ENCODE measurements at places on chromosomes 5 and 9.

DNA sequence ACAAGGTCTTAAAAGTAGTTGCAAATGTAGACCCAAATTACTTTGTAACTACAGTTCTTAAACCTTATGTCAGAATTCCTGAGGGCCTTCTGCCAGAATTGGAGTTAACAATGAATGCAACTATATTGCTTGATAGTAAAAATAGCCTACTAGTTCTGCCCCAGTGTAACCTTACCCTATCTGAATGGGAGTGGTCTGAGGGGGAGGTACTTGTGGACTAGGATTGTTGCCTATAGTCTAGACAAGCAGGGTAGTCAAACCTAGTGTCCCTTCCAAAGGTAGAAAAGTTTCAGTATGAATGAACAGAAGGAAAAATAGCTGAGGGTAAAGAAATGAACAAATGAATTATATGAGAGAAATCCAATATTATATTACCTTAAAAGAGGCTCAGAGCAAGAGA, 242.2 kb downstream of the PJA2 start:
- DNase-seq: no peak

- DNase-seq: peak; percentile 48
Observed at GRCh38 chr5:176810687-176811501, 535 bp downstream of the UNC5A start.

DNA sequence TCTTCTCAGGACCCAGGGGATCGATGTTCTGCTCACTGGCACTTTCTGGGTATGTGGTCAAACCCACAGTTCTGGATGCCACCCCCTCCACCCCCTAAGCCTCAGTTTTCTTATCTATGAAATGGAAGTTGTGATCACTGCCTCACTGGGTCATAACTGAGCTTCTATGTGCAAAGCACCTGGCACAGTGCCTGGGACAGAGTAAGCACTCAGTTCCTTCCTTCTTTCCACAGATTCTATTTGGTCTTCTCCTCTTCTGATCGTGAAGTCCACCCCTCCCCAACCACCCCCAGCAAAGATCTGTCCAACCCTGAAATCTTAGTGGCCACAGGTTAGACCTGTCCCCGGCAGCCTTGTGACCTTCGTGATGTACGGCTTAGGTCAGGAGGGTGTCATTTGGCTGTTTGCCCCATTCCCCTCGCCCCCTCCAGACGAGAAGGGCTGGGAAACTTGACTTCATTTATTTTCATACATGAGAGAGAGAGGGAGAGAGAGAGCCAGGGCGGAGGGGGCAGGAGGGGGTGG, 181.4 kb downstream of the FGF18 start:
- DNase-seq: no peak

GRCh38 chr9:116543731-116544400, 143.2 kb upstream of the TRIM32 start:
- no peak for DNase-seq

DNA sequence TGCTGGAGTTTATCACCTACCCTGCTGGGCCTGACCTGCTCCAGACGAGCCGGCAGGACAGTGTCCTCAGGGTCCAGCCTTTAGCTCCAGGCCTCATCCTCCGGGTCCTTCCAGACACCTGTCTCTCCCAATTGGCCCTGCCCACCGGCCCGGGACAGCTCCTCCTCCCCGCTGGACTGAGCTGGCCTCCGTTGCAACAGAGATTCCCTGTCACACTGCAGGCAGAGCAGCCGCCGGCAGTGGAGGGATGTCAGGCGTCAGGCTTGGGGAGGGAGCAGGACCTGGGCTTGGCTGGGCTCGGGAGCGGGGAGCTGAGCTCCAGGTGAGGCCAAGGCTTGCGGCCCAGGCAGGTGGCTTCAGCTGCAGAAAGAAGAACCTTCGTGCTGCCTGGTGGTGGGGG, 1.7 kb downstream of the KCNT1 start:
- DNase-seq: no peak

DNA sequence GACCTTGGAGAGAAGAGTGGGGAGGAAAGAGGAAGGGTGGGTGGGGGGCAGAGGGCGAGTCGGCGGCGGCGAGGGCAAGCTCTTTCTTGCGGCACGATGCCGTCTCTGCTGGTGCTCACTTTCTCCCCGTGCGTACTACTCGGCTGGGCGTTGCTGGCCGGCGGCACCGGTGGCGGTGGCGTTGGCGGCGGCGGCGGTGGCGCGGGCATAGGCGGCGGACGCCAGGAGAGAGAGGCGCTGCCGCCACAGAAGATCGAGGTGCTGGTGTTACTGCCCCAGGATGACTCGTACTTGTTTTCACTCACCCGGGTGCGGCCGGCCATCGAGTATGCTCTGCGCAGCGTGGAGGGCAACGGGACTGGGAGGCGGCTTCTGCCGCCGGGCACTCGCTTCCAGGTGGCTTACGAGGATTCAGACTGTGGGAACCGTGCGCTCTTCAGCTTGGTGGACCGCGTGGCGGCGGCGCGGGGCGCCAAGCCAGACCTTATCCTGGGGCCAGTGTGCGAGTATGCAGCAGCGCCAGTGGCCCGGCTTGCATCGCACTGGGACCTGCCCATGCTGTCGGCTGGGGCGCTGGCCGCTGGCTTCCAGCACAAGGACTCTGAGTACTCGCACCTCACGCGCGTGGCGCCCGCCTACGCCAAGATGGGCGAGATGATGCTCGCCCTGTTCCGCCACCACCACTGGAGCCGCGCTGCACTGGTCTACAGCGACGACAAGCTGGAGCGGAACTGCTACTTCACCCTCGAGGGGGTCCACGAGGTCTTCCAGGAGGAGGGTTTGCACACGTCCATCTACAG, 760 bp downstream of the NPR3 start:
- DNase-seq: no peak

DNA sequence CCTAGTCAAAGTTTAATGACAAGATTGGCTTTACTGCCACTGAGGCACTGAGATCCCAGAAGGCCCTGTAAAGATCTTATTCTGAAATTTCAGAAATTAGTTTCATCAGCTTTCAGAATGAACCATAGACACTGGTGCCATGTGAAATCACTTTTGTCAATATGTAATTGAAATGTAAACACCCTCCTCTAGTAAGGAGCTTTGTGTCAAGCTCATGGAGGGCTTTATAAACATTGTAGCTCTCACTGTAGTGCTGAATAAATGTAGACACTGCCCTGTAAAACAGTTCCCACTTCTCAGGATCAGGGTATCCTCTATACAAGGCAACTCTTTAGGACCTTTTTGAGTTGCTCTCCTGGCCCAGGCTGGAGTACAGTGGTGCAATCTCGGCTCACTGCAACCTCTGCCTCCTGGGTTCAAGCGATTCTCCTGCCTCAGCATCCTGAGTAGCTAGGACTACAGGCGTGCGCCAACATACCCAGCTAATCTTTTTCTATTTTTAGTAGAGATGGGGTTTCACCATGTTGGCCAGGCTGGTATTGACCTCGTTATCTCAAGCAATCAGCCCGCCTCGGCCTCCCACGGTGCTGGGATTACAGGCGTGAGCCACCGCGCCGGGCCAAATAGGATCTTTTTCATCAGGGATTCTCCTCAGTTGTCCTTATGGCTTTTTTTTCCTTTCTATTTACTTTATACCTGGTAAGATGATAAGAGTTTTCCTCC, 1823.9 kb upstream of the CDH9 start:
- DNase-seq: peak; percentile 20

DNA sequence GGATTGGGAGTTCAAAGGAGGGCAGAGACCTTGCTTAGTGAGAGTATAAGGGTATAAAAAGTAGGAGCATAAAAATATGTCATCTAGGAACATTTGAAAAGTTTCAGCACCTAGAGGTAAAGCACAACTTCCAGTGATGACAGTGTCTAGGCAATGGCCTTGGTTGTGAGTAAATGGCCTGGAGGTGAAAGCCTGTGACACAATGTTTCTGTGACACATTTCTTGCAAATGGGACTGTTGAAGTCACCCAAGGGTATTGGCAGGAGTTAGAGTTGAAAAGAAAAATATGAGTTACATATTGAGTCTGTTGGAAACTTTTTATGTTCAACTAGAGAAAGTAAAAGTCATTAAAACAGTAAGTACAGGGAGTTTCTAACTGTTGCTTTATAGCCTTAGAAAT, 14.8 kb downstream of the C5orf47 start:
- no peak for DNase-seq

DNA sequence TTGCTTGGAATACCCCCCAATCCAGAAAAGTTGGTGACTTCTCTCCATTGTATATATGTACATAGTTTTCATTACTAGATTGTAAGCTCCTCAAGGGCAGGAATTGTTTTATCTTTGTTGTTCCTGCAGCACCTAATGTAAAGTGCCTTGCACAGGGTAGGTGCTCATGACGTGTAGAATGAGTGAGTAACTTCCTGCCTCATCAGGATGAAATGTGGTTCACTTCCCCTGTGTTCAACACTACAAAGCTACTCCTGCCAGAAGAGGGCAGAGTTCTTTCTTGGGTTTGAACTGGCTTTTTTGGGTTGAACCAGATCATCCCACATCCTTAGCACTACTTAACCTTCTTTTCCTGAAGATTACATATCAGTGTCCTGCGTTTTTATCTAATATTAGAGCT, 23.9 kb downstream of the GTF3C4 start:
- no peak for DNase-seq

DNA sequence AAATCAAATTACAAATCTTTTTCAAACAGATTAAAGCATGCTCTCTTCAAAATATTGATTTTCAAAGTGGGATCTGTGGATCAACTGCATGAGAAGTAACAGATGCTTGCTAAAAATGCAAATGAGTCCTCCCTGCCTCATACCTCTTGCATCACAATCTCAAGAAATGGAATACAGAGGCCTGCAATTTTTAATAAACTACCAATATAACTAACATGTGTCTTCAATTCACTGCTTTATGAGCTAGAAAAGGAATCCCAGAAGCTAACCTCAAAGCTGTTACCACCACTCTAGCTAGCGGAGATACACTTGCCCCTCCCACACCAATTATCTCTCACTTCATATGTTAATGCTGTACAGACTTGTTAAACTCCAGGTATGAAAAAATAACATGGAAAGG, 9.6 kb downstream of the OR13C5 start:
- no peak for DNase-seq

DNA sequence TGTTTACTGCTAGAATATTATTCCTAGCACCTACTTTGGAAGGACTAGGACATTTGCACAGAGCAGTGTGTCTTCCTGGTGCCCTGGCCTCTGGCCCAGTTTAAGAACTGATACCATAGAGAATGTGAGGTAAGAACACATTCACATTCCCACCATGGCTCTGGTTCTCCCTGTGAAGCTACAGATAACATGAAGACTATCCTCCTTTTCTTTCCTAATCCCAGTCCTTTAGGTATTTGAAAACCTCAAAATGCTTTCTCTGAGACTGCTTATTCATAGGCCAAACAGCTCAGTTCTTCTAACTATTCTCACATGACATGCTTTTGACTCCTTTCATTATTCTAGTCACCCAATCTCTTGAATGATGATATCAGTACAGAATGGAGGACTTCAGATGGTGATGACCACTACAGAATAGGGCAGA, 11.9 kb downstream of the FAM219A start:
- no peak for DNase-seq

DNA sequence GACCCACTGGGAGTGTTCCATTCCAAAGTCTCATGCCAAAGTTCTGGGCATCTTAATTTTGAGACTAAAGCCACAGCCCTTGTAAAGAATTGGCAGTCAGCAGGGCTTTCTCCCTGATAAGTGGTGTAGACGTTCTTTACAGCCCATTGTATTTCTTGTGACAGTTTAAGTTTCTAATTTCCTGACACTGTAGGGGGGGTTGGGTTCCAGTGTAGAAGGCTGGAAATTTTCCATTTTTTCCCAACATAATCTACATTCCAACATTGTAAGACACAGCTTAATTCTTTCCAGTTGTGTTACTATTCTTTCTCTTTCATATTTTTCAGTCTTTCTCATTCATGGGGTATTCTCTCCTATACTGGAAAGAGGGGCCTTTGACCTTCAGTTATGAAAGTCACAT, 121.1 kb downstream of the FBXL7 start:
- no peak for DNase-seq

- DNase-seq: no peak
Observed at GRCh38 chr9:93492327-93492726, 38.9 kb upstream of the FAM120AOS start.

DNA sequence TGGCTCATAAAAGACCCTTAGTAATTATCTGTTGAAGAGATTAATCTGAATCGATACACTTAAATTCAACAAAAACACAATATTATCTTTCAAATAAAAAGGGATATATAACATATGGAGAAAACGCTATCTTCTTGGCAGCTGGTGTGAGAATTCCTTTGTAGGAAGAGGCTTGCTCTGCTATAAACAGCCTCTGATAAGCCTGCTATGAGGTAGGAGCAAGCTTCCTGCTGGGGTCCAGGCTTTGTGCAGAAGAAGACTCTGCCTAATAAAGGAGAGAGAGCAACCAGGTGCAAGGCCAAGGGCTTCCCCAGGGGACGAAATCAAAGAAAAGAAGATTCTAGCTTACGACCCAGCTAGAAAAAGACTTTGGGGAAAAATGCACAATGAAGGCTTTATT, 43.3 kb upstream of the SSBP2 start:
- DNase-seq: no peak

DNA sequence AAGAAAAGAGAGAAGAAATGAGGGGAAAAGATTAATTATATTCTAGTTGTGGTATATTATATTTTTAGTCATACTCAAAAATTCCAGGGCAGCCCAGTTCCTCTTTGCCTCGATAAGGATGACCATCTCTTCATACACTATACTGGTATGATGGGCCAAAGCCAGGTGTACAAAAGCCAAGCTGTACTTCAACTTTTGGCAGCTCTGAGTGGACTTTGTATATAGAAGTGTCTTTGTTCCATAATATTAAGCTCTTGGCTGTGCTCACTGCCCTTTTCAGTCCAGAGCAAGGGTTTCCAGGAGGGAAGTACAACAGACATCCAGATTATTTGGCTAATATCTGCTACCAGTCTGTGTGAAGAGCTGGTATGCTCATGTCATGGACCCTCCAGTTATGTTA, 934.3 kb upstream of the CDH10 start:
- no peak for DNase-seq

GRCh38 chr5:41927604-41928003, 2.5 kb downstream of the FBXO4 start:
- no peak for DNase-seq

GRCh38 chr9:4167728-4168127, 132.1 kb downstream of the GLIS3 start:
- no peak for DNase-seq

DNA sequence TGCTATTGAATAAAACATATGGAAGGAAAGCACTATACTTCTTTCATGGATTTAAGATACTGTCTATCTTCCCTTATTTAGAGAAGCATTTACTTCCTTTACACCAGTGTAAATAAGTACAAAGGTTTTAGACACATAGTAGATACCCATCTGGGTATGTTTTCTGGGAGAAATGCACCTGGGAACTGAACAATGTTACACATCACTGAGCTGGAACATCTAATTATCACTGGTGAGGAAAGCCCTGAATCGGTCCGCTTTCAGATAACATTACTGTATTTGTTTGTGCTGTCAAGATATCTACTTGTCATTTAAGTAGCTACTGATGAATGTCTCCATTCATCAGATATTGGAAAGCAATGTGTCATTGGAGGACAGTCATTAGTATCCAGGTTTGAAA, 964.7 kb upstream of the PTPRD start:
- DNase-seq: no peak

DNA sequence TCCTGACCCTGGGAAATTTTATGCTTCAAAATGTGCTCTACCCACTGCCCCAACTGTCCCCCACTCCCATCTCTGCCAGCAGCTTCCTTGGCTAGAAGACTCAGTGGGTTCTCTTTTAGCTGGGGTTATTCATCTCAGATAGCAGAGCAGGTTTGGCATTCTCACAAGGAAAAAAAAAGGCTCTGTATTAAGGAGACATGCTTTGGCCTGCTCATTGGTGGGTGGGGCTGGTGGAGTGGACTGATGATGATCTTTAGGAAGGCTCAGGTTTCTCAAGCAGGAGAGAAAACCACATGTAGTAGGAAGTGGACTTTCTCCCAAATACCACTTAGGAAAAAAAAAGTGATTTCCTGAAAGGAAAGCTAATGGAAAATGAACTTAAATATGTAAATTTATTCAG, 279.2 kb upstream of the ZNF462 start:
- DNase-seq: no peak
